ENCODE measurements at places on chromosomes 5 and 9.
A peak's percentile ranks its signal among the peaks of the same experiment; 100 is the strongest.

- no peak for DNase-seq
These were observed 78.1 kb downstream of the RICTOR start for GRCh38 chr5:38996123-38996522.

- DNase-seq, result peak; percentile 32
These were observed 180.1 kb upstream of the MVB12B start for GRCh38 chr9:126146254-126147145.

DNA sequence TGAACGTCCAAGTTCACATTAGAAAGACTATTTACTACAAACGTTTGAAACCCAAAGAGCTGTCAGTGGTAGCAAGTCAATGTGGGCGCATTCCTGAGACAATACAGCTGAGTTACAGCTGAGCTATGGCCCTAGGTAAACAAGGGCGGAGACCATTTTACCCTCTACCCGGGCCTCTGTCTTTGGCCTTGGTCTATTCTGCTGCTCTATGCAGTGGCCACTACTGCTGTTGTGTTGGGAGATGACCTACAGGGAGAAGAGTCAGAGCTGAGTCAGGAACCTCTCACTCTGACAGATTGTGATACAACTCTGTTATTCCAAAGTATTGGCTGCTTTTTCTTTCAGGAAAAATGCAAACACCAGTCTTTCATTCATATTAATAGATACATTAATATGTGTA, 700.6 kb downstream of the SEMA5A start:
- no peak for DNase-seq

DNA sequence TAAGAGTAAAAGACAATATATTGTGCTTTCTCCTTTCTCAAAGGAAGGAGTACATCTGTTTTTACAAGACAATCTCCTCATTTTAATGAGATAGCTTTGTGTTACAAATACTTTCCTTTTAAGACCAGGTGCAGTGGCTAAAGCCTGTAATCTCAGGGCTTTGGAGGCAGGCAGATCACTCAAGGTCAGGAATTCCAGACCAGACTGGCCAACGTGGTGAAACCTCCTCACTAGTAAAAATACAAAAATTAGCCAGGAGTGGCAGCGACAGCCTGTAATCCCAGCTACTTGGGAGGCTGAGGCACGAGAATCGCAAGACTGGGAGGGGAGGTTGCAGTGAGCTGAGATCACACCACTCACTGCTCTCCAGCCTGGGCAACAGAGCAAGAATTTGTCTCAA, 11.8 kb downstream of the TMEM161B start:
- DNase-seq, result no peak

GRCh38 chr9:82295181-82295580, 306.6 kb downstream of the SPATA31D1 start:
- DNase-seq, result no peak

GRCh38 chr9:119873877-119874276, 504.6 kb upstream of the BRINP1 start:
- no peak for DNase-seq

- no peak for DNase-seq
These were observed 64.9 kb downstream of the DTWD2 start for GRCh38 chr5:118923295-118924005.

DNA sequence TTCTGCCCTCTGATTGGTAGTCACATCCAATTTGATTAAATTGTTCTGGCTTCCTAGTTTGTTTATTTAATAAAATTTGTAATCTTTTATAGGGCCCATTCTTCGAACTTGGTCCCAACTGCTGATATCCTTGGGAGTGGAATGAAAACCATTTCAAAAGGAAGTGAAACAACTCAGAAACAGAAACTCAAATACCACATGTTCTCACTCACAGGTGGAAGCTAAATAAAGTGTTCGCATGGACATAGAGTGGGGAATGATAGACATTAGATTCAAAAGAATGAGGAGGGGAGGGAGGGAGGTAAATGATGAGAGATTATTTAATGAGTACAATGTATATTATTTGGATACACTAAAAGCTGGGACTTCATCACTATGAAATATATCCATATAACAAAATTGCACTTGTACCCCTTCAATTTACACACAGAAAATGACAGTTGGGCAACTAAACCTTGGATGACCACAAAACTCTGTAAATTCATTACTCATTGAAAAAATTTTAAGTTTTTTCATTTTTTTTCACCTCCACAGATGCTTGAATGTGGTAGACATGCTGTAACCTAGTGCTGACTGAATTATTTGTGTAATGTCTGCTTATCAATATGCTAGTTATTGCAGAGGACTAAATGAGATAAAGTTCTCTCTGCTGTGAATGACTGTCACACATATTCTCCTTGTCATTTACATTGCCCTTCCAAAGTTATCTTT, 16.0 kb downstream of the ATP10B start:
- DNase-seq, result no peak

DNA sequence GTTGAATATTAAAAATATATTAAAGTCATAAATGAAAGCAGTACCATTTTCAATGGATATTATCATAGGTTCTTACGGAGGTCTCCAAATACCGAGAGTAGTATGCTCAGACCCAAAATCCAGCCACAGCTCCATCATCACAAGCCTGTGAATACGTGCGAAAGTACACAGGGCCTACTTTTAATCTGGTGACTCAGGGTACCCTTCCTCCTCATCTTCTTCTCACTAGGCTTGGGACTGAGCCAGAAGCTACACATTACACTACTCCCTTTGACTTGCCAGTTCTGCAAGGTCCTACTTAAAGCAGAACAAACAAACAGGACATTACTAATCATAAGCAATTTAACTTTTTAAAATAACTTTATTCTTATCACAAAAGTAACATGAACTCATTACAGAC, 7.6 kb upstream of the RIC1 start:
- no peak for DNase-seq

GRCh38 chr9:6955251-6955921, 197.6 kb downstream of the KDM4C start:
- DNase-seq, result no peak

DNA sequence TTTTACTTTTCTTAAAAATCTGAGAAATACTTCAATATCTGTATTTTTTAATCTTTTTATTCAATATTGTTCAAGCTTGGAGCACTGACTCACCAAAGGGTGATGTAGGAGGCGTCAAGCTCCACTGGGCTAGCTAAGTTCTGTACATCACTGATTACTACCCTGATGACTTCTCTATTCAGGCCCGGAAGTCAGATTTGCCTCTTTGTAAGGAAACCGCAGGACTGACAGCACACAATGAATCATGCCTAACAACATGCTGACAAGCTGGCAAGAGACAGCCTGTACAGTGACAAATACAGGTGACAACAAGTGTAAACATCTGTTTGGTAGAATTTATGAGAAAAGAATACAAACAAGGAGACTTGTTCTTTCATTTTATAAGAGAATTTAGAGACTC, 627.9 kb upstream of the RORB start:
- peak; percentile 13 for DNase-seq

GRCh38 chr9:7055171-7055903, 297.6 kb downstream of the KDM4C start:
- no peak for DNase-seq

GRCh38 chr5:172180936-172181335, 7.1 kb downstream of the STK10 start:
- DNase-seq, result no peak

- DNase-seq, result no peak
These were observed 23.1 kb downstream of the FGFR4 start for GRCh38 chr5:177109810-177110209.

GRCh38 chr5:160293901-160294561, 18.3 kb downstream of the CCNJL start:
- no peak for DNase-seq

DNA sequence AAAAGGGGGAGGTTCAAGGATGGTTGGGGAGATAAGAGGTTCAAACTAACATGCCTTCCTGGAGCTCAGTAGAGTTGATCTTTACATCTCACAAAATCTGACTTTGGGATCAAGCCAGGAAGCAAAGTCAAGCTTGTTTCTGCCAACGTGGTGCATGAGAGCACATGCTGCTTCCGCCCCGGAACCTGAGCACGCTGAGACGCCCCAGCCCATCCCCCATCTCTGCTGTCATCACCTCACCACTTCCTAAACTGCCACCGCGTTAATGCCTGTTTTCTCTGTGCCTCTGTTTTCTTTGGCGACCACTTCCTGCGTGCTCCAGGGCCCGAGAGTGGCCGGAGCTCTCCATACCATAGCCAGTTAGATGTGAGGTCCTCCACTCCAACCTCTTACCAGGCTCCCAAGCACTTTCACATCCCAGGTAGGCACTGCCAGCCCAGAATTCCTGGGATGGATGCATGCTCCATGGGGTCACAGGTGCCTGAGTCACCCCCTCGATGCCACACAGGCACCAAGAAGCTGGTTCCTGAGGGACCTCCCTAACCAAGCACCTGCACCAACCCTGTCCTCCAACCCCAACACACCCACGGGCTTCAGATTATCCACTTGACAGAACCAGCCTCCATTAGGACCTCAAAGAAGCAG, 31.2 kb upstream of the AFAP1L1 start:
- no peak for DNase-seq

- no peak for DNase-seq
These were observed 114.3 kb downstream of the DEPDC1B start for GRCh38 chr5:60585618-60586017.

GRCh38 chr5:132095424-132095972, 21.9 kb downstream of the CSF2 start:
- no peak for DNase-seq

DNA sequence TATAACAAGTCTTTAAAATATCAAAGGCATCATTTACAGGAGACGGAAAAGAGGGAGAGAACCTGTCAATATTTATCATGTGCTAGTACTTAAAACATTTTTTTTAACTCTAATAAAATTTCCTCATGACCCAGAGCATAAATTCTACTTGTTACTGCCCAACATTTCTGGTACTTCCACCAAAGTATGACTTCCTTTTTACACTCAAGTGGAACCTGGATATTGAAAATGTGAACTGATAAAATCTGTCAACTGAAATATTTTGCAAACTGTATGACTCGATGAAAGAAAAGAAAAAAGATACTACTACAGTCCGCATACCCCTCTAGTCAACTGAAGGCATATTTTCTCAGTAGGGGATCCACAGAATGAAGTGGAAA, 37.1 kb downstream of the FAM13B start:
- no peak for DNase-seq

DNA sequence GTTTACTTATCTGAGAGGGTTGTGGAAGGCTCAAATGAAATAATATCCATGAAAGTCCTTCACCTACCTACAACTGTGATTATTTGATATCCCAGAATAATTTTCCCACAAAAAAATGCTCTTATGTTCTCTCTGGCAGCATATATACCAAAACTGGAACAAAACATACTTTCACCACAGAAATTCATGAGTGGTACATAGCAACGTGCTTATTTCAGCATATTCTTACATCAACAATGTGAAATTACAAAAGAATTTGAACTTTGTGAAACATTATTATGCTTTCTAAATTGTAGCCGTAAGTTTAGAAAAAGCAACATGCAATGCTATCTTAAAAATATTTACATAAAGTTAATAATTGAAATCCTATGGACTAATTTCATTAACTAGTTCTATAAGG, 137.1 kb downstream of the GABRB2 start:
- DNase-seq, result no peak

- no peak for DNase-seq
These were observed 124.4 kb upstream of the NMUR2 start for GRCh38 chr5:152529440-152529839.

DNA sequence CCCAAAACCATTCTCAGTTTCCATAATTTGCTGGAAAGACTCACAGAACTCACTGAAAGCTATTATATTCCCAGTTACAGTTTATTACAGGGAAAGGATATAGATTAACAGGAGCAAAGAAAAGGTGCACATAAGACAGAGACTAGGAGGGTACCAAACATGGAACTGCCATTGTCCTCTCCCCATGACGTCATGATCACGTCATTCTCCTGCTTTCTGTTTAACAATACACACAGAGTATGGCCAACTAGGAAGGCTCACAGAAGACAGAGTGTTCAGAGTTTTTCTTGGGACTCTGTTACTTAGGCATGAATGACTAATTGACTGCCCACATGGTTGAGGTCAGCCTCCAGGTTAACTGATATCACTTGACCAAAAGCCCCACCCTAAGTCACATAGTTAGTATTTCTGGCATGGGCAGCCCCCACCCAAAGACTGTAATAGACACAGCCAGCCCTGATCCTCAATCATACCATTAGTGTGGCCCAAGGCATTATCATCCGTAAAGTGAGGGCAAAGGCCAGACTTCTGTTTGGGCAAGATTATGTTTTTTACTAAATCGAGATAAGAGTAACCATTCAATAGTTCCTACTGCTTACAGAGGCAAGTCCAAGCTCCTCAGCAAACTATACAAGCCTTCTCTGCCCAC, 353.5 kb upstream of the POU5F2 start:
- no peak for DNase-seq

DNA sequence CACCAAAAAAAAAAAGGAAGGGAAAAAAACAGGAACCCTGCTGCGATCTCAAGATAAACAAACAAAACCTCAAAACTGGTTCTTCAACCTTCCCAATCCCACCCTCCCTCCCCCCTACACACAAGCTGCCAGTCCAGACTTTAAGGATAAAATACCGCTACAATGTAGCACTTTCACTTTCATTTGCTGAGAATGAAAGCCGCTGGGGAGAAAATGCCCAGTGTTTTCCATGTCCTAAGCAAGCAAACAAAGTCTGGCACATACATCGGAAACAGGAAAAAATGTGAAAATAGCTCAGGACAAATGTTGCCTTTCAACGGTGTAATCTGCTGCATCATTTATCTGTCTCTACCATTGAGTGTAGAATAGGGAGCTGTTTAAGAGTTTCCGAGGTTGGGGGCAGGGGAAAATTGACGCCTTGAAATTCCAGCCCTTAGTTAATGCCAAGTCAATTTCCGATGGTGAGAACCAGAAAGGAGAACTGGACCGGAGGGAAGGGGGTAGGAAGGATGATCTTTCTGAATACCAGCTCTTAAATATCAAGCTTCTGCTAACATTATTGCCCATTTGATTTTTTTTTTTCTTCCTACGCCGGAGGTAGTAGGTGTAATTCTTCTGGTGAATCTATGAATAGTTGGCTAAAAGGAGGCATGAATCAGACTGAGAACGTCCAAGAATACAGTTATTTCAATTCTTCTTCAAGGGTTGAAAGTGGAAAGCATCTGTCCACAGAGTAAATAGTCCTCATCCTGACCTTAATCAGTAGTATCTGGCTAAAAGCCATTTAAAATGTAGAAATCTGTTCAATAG, 1.2 kb upstream of the ADAMTS6 start:
- DNase-seq, result no peak

- DNase-seq, result no peak
These were observed 30.4 kb upstream of the SLC2A8 start for GRCh38 chr9:127366594-127366993.

GRCh38 chr5:150638488-150639376, 1.7 kb upstream of the SYNPO start:
- DNase-seq, result no peak

GRCh38 chr5:61402244-61402823, 70.3 kb downstream of the ZSWIM6 start:
- no peak for DNase-seq

- DNase-seq, result no peak
These were observed 49.4 kb upstream of the PAPPA start for GRCh38 chr9:116103976-116104820.

All from NCI-H187 treated with DMSO at 0.1 percent for 48 hours (cell line).